ENCODE measurements at places on chromosomes 2 and 18.

- DNase-seq: no peak
Measured at GRCh38 chr18:27008575-27008974, 143.1 kb upstream of the AQP4 start.

DNA sequence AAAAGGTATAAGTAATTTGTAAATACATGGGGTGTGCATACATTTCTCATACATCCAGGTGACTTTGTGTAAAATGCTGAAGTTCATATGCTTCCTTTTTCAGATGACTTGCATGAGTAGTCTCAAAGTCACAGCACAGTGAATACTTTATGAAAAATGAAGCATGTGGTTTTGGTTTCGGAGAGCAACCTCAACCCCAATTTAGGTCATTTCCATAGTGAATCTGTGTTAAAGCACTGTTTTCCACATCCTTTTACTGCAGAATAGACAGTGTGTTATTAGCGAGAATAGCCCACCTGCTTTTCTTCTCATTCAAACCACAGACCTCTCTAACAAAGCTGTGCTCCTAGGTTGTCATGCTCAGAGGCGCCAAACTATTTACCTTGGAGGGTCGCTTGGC is 204.4 kb upstream of the RASGRP3 start:
- DNase-seq: no peak

- no peak for DNase-seq
Measured at GRCh38 chr18:72903033-72903432, 35.2 kb upstream of the NETO1 start.

GRCh38 chr2:204486805-204487204 is 58.5 kb upstream of the PARD3B start:
- no peak for DNase-seq

DNA sequence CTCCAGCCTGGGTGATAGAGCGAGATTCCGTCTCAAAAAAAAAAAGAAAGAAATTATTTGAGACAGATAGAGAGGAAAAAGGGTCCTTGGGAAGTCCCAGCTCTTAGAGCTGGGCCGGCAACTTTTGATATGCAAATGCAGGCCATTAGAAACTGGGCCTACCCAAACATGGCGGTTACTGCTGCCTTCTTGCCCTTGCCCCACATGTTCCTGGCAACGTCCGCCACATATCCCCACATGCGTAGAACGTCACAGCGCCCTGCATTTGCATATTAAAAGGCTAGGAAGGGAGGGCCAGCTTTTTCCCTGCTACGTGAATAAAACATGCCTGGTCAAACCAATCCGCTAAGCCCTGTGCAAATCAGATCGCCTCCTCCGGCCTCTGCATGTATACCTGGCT is 40.7 kb upstream of the LBH start:
- DNase-seq: no peak

DNA sequence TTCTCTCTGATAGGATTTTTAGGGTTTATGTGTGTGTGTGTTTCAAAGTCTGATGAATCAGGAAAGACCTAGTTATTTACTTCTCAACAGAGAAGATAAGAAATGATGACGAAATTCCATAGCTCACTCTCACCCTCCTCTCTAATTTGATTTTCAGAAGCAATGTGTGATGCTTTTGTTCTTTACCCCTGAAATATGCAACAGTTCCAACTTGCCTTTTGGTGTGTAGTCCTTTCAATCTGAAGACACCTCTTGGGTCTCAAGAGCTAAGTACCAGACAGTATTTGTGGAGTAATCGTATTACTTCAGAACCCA is 18.7 kb upstream of the LCLAT1 start:
- no peak for DNase-seq

DNA sequence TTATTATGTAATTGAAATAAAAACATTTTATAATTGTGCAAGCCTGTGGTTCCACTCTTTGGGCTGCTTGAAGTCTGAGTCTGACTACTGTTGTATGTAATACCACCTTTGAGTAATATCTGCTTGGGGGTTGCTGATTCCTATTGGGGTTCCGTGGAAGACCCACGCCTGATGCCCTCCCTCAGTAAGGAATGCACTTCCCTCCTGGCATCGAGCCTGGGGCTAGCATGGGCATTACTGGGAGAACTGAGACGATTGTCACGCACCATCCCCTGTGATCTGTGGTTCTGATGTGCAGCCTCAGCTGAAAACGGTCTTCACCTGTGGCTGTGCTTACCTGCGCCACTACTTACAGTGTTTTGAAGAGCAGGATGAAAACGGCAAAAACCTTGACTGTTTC is 32.7 kb upstream of the RBM44 start:
- DNase-seq: no peak
